ENCODE measurements at places on chromosomes 11 and 22. TPM values are rescaled to one million over a fixed set of nuclear protein-coding genes. Genes with fewer than 3 reads are reported as not detected.

The TRABD gene
- 18.0 TPM for total RNA-seq

The BRSK2 gene
- 0.21 TPM for total RNA-seq

The LYVE1 gene
- total RNA-seq = 24.1 TPM

The MS4A12 gene
- total RNA-seq = not detected

The USP28 gene
- 172 TPM for total RNA-seq

The FBLN1 gene
- 44.7 TPM for total RNA-seq

The ANKK1 gene
- total RNA-seq = not detected

The SERHL2 gene
- total RNA-seq = 3.1 TPM

All from heart left ventricle (tissue), 16 donors.